ENCODE measurements at places on chromosomes 16 and 17.

GRCh38 chr17:72004011-72004427, 116.8 kb upstream of the SOX9 start:
- no peak for DNase-seq

GRCh38 chr16:3235856-3236669, 1.1 kb upstream of the ZNF200 start:
- peak; percentile 67 for DNase-seq

- no peak for DNase-seq
These were observed 677 bp downstream of the CBX1 start for GRCh38 chr17:48100591-48101011.

GRCh38 chr17:3575511-3575910, 17.9 kb upstream of the TRPV3 start:
- peak; percentile 21 for DNase-seq

DNA sequence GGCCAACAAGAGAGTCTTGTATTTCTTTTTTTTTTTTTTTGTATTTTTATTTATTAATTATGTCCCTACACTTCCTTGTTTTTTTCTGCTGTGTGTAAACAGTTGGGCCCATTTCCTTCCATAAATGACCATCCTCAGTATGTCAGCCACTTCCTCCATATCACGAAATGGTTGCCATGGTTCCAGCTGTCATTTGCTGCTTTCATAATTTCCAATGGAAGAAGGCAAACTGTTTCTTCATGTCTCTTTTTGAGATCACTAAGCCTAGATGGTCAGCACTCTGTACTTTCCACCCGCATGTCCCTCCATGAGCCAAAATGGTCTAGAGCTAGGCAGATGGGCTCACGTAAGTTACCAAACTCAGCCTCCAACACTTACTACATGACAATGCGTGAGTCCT, 133.5 kb upstream of the FOXF1 start:
- peak; percentile 35 for DNase-seq

DNA sequence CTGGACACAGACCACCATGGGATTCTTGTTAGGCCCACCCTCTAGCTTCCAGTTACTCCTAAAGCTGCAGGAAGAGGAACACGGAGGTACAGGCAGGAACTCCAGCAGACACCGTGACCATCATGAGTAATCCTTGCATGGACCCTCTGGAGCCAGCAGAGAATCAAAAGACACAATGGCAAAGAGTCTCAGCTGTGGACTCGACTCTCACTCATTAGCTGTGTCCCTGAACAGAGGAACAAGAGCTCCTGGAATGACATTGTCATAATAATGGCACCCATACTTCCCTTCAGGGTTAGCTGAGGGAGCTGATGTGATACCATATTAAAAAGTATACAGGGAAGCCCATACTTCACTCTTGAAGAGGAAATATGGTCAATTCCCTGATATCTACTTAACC, 176.3 kb upstream of the ASIC2 start:
- no peak for DNase-seq

DNA sequence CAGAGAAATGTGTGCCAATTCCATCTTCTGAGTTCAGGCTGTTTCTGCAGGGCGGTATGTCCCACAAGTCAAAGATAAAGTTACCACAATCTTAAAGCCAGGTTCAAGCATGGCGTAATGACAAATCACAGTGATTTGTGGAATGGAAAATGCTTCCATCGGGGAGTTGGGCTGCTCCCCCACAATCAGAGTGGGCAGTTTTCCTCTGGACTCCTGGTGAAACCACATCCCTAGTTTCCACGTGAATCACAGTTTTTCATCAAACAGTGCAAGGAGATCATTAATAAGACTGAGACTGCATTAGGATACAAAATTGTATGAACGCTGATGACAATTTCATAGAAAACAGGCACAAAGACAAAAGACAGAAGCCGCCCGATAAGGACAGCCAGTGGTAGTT, 3.6 kb downstream of the LITAF start:
- DNase-seq, result no peak

- DNase-seq, result no peak
These were observed 46.6 kb upstream of the PABPN1L start for GRCh38 chr16:88913001-88913612.

DNA sequence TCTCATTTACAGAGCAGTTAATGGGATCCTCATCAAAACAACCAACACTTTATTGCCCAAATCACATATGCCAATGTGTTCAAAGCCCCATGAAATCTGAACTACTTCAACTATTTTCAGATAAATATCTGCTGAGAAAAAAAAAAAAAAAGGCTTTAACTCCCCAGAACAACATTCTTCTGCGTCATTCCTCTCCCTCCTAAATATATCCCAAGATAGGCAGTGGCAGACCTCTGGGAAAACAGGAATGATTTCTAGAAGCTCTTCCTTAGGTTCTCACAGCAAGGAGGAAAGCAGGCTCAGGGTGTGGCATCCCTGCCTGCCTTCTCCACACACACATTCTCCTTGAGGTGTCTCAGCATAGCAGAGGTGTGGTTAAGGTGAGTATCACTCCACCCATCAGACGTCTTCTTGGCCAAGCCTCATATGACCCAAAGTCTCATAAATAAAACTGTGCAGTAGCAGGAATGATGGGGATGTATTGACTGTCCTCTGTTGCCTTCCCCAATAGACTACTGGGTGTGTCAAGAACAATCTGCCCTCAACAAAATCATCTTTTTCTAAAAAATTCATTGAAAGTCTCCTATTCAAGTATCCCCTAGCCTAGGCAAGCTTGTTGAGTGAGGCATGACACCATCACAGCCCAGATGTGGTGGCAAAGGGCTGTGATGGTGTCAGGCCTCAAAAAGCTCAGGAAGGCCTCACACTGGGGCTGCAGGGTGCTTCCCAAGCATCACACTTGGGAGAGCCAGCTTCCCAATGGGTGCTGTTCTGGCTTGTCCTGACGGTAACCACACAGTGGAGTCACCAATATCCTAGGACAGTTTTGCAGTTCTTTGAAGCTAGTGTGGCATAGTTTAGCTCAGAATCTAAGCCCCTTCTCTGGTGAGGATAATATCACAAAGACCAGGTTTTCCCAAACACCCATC, 135.4 kb upstream of the SOX9 start:
- no peak for DNase-seq

- DNase-seq, result peak; percentile 94
These were observed 119.4 kb downstream of the KCNJ2 start for GRCh38 chr17:70288540-70289290.

DNA sequence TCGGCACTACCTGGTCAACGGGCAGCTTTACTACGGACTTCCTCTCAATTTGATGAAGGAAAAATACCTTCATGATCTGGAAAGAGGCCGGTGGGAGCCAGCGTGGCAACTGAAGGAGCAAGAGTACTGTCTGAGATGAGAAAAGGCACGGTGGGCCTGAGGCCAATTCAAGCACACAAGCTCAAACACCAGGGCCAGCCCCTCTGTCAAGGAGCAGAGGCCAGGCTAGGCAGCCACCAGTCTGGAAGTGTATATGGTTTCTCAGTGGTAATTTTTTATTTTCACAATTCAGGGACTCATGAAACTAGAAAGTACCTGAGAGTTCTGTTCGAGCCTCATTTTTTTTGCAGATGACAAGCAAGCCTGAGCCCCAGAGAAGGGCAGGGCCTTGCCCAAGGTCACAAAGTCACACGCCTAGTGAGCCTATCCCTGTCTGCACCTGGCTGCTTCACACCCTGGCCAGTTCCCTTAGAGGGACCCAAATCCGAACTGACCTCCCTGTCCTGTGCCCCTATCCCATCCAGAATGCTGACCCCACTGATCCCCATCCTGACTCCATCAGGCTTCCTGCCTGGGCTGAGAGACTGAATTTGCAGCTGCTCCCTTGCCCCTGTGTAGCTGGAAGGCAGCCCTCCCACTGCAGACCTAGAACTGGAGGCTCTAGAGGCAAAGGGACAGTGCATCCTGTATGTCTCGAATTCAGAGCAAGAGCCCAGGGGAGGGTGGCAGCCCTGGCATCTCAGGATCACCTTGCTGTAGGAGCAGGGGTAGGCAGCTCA, 4.8 kb upstream of the TBX2 start:
- DNase-seq, result no peak

DNA sequence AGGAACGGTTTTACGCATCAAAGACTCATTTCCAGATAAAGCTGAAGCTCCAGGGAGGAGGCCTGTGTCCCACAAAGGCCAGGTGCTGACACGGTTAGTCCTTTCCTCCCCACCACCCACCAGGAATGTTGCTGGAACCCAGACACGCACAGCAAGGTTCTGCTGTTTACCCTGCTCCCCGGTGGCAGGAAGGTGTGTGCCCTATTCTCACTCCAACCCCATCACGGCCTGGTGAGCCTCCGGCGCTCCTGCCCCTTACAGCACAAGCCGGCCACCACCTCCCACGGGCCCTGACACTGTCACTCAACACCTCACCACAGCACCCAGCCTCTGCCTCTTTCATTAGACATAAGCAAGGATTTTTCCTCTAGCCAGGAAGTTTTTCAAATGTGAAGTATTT, 47.8 kb downstream of the ANKRD11 start:
- no peak for DNase-seq

DNA sequence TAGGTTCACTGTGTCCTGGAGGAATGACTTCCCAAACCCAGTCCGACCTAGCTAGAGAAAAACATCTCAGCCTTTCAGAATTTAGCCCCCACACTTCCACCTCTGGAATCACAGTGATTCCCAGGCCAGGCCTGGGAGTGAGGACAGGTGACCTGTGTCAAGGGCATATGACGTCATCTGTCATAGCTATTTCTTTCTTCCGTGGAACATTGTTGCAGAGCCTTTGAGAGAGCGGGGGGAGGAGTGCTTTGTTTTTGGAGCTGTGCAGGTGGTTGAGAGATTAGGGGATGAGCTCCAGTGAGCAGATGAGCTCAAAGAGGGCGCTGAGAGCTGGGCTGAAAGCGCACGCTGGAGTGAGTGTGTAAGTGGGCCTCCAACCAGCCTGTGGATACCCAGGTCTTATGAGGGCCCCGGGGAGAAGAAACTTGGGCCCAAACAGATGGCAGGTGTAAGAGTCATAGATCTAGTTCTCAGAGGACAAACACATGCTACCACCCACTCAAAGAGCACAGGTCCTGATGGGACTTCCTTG, 344.8 kb downstream of the SNX29 start:
- no peak for DNase-seq

- DNase-seq, result no peak
These were observed 34.1 kb upstream of the DHX8 start for GRCh38 chr17:43449470-43450248.

GRCh38 chr17:35559495-35560210, 966 bp downstream of the SLFN14 start:
- DNase-seq, result no peak

- no peak for DNase-seq
These were observed 28.2 kb downstream of the SLC39A11 start for GRCh38 chr17:73064084-73064938.

GRCh38 chr17:56298846-56299245, 145.6 kb downstream of the ANKFN1 start:
- DNase-seq, result no peak

GRCh38 chr17:7281074-7281952, at the start of gene SLC2A4:
SLC2A4 (plus strand) TSS chr17:7281718; CDS start chr17:7281935, 217 bp downstream.
- DNase-seq, result peak; percentile 99

- DNase-seq, result no peak
These were observed 33.5 kb downstream of the ABCC6 start for GRCh38 chr16:16189842-16190241.

Measured in suppressor macrophage treated with lipopolysaccharide for 4 hours (primary cell).